Naive thymus-derived CD8-positive, alpha-beta T cell (primary cell): ENCODE measurements at places on chromosomes 5 and 9. TPM values are rescaled to one million over a fixed set of nuclear protein-coding genes. Genes with fewer than 3 reads are reported as not detected.

- no peak for DNase-seq
Measured at GRCh38 chr9:24460781-24461180, 84.9 kb downstream of the IZUMO3 start.

DNA sequence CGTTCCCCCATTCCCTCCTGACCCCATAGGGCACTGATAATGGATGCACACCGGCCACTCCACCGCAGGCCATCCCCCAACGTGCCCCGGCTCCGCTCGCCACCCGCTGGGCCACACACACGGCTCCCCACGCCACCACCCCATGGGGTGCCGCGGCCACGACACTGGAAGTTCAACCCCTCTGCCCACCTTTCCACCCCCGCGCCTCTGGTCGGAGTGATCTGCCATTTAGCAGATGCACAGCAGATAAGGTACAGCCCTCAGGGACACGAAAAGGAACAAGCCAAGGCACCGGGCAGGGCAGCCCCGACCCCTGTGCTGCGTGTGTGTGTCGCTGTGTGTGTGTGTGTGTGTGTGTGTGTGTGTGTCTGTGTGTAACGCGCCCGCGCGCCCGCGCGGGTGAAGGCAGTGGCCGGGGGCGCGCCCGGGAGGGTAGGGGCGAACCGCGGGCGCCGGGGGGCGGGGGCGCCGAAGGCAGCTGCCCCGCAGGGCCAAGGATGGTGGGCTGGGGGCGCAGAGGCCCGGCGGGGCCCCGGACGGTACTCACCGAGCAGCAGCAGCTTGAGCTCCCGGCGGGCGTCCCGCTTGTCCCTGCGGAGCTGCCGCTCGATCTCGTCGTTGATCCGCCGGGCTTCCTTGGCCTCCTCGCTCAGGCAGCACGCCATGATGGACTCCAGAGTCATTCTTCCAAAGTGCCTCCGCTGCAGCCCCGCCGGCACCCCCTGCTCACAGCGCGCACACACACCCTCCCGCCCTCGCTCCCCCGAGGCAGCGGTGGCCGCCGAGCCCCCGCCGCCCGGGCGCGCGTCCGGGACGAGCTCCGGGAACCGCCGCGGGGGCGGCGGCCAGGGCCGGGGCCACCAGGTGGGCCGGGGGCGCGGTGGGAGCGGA lies 813 bp downstream of the GNAQ start:
- DNase-seq, result peak; percentile 49

- DNase-seq, result no peak
Measured at GRCh38 chr9:8364026-8364752, 564.6 kb upstream of the DMAC1 start.

GRCh38 chr9:8030095-8030494 lies 230.5 kb upstream of the DMAC1 start:
- no peak for DNase-seq

DNA sequence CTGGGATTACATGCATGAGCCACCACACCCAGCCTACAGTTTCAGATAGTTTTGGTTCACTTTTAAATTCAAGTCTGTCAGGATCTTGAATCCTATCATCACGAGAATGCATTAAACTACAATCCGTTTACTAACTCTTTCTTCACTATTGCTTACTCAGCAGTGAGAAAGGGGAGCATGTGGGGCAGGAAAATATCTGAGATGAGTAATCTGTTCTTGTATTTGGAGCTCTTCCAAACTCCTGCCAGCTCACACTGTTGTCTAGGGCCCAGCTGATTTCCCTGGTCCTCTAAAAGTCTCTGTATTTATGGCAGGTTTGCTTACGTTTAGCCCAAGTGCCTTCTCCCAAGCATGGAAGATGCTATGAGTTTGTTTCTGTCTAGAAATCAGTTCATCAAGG lies 152.2 kb downstream of the FGF18 start:
- DNase-seq, result no peak

DNA sequence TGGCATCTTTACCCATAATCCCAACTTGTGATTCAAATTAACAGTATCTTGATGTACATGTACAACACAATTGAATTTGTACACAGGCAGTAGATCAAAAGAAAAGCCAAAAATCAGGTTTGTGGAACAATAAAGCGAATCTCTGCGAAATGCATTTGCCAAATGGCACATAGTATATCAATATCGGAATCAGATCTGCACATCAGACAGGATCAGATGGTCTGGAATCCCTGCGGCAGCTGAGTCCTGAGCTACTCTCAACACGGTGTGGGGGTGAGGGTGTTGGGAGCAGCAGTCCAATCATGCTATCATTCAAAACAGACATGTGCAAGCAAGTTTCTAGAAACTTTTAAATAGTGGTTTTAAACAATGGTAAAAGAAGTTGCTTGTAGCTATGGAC lies 358.3 kb downstream of the SEMA5A start:
- no peak for DNase-seq

Gene LCN1
- total RNA-seq, result not detected

Gene TXNDC8
- total RNA-seq, result not detected

- DNase-seq, result no peak
Measured at GRCh38 chr9:130352081-130352480, 86.5 kb downstream of the HMCN2 start.

DNA sequence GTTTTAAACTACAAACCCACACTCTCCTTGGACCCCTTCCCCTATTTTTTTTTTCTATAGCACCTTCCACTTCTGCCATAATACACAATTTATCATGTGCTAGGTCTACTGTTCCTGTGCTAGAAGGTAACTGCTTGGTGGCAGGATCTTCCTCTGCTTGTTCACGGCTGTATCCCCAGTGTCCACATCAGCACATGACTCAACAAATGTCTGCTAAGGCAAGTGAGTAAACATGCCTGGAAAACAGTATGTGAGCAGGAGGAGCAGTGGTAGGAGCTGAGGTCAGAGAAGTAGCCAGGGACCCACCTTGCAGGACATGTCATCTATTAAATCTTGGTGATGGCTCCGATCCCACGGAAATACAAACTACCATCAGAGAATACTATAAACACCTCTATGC lies 79.4 kb downstream of the AUH start:
- DNase-seq, result no peak

- DNase-seq, result no peak
Measured at GRCh38 chr5:170034231-170034630, 53.9 kb upstream of the INSYN2B start.

Gene LCN2
- total RNA-seq, result not detected

Gene PCDHA9
- total RNA-seq, result not detected

- no peak for DNase-seq
Measured at GRCh38 chr9:77092536-77092935, 73.1 kb downstream of the FOXB2 start.

DNA sequence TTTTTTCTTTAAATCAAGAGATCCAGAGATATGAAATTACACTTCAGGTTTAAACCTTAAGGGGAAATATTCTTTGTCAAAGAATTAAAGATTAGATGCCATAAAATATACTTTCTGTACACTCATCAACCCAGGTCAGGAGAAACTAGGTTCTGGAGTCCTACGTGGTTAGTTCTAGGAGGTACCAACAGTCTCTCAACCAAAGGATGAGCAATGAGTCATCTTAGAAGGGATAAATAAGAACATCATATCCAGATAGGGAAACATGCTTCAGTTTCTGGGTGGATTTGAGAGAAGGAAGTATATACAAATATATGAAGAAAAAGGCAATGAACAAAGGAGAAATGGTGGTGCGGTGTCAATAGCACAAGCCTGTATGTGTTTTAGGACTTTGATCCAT lies 98.2 kb downstream of the CSNK1G3 start:
- no peak for DNase-seq

DNA sequence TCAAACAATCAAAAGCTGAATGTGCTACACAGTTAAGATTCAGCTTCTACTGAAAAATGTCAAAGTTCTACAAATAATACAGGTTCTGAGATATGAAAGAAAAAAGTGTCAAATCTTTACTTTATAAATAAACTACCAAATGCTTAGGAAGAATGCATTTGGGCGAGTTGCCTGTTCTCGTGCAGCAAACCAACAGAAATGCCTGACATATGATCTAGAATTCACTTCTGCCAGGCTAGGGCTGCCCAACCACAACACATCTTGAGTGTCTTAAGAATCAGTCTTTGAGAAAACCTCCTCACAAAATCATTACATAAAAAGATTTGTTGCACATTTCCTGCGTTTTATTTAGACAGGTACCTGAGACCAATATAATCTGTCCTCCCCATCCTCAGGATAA lies 42.2 kb downstream of the ANKH start:
- DNase-seq, result no peak

Gene CCDC112
- 7.5 TPM for total RNA-seq

DNA sequence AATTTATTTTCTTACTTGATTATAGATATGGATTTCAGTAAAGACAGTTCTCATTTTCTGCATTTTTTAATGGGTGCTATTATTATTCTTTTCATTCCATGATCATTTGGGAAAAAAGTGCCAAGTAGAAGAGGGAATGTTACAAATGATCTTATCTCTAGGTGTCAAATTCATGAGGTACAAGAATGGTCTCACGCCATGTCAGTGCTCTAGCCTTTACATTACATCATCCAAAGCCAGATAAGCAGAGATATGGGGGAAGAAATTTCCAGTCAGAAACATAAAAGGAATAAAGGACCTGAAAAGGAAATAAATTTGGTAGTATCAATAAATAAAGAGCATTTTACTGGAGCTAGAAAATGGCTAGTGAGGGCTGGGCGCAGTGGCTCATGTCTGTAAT lies 1544.2 kb upstream of the CDH6 start:
- DNase-seq, result no peak

DNA sequence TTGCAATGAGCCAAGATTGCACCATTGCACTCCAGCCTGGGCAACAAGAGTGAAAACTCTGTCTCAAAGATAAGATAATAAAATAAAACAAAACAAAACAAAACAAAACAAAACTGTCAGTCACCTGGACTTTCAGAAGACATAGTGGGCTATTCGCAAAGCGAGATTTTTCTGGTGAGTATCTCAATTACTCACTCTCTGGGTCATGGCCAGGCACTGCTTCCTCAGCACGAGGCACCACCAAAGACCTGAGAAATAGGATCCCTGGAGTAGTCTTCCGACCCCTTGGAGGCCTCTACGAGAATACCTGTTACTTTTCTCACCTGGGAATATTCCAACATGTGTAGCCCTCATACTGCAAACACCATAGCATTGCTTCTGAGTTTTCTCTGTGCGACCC lies 201.7 kb upstream of the ZNF618 start:
- no peak for DNase-seq
